Ecto neural progenitor cell (in vitro differentiated cells): ENCODE measurements at places on chromosomes 7 and 10.

GRCh38 chr10:100827819-100828737 lies 82.7 kb downstream of the PAX2 start:
- DNase-seq: peak; percentile 85

GRCh38 chr10:123643315-123643714 lies 22.8 kb upstream of the GPR26 start:
- DNase-seq: peak; percentile 37

DNA sequence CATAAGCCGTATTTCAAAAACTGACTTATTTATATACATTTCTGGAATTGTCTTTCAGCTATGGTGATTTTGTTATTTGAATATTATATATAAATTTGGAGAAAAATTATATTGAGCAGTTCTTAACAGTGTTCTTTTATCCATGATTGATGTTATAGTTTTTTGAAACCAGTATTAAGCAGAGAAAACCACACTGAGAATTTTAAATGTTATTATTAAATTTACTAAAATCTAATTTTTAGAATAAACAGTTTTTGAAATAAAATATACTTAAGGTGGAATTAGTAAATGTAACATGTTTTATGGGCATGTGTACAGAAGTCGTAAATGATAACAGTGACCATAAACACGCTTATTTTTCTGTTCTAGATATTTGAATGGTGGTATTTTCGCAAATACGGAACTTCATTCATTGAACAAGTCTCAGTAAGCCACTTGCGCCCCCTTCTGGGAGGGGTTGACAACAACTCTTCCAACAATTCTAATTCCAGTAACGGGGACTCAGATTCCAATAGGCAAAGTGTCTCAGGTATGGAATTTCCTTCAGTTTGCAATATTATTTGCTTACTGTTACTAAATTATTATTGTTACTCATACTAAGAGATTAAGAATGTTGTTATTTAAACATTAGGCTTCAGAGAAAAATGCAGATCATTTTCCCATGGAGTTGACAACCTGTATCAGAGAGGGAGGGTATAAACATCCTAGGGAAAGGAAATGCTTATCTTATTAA lies 166.1 kb downstream of the ST7 start:
- peak; percentile 80 for DNase-seq

DNA sequence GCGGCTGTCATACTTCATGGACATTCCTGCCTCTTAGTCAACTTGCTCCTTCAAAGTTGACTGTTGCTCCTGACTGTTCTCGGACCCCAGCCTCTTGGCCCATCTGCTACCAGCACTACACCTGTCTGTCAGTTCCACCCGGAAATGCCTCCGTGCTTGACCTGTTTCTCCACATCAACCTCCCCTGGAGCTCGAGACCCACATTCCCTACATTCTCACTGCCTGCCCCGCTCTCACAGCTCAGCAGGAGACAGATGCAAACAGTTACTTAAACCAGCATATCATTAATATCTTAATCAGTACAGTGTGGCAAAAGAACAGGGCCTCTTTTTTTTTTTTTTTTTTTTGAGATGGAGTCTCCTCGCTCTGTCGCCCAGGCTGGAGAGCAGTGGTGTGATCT lies 174.3 kb downstream of the NRP1 start:
- DNase-seq: no peak

- DNase-seq: no peak
Measured at GRCh38 chr10:102645741-102646609, 1.7 kb downstream of the TRIM8 start.

DNA sequence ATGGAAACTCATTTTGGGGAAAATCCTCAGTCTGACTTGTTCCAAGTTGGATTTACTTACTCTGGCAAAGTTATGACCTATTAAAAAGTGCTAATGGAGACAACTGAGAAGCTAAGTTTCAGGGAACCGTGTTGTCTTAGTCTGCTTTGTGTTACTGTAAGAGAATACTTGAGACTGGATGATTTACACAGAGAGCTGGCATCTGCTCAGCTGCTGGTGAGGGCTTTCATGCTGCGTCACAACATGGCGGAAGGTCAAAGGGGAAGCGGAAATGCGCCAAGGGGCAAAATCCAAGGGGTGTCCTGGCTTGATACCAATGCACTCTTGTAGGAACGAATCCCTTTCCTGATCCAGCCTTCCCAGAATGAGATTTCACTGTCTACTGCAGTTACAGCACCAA lies 46.4 kb downstream of the MTURN start:
- DNase-seq: no peak

GRCh38 chr7:101659706-101660105 lies 30.6 kb upstream of the MYL10 start:
- no peak for DNase-seq

DNA sequence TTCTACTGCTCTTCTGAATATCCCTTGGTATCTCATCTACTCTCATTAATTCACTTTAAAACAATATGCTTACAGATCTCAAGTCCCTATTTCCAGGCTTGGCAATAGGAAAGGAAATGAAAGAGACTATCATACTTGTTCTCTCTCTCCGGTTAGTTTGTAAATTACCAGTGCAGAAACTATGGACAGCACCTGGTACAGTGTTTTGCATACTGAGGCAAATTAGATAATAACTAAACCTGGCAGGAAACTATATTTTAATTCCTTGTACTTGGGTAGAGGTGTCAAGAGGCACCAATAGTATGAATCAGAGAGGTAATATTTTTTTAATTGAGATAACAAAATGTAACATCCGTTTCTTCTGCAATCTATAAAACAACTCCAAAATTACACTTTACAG lies 97.7 kb upstream of the TMEM196 start:
- no peak for DNase-seq

GRCh38 chr7:6619961-6620360 lies 4.6 kb downstream of the ZNF853 start:
- DNase-seq: no peak

DNA sequence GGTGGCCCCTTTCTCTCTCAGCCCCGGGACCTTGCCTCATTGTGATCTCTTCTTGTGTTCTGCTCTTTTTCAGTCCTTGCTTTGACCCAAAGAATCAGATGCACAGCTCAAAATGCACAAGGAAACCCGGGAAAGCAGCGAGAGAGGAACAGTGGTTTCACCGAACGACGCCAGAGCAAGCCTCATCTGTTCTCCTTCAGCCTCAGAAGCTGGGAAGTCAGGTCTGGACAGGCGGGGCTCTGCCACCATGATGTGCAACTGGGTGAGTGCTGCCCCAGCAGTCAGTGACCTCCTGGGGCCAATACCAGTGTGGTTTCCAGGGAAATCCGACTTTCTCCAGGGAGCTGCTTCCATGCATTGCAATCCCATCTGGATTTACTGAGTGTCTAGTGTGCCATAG lies 133.4 kb downstream of the PRKCQ start:
- DNase-seq: no peak

GRCh38 chr10:84854439-84854838 lies 526.0 kb downstream of the CCSER2 start:
- no peak for DNase-seq
